Retinal pigment epithelial cell (primary cell): ENCODE measurements at places on chromosomes 13 and 19.

- no peak for DNase-seq
Observed at GRCh38 chr13:114090476-114090875, 41.9 kb downstream of the RASA3 start.

DNA sequence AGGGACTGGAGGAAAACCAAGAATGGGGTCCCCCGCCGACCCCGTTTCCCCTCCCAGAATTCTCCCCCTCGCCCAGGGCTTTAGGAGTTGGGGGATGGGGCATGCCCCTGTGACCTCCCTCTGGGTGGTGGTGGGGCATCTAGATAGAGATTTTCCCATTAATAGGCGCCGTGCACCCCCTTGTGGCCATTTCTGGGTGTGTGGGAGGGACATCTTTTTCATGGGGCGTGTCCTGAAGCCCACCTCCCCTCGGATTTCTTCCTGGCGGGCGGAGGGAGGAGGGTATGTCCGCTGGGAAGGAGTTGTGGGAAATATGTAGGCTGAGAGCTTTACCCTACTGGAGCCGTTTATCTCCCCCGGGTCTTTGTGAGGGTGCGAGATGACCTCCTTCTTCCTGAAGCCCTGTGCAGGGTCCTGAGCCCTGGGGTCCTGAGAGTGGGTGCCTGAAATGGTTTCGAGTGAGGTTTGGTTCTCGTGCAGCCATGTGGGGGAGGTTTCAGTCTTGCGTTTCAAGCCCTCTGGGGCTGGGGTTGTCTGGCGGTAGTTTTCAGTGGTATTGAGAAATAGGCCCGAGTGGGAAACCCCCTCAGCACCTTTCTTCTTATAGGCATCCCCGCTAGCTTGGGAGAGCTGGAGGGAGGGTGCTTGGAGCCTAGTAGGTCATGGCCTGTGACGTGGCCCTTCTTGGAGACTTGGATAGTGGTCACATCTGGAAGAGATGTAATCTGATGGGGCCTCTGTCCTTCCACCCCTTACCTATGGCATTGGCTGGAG lies 1.0 kb downstream of the PRMT1 start:
- DNase-seq = no peak

GRCh38 chr13:36526897-36527296 lies 94.6 kb downstream of the CCNA1 start:
- no peak for DNase-seq

DNA sequence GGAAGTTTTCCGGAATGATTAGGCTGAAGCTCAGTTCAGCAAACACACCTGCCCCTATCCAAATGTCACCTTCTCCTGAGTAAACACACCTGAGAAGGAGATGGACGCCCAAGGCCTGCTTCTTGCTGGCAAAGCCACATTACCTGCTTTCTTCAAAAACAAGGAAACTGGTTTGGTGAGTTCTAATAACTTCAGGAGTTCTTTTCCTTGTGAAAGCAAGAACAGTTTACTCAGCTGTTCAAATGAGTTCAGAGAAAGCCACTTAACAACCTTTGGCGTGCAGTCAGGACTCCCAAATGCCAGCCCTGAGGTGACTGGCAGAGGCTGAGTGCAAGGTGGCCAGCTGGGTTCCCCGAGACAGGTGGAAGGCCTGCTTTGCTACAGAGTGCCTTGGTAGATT lies 160.5 kb downstream of the STK24 start:
- DNase-seq = no peak

GRCh38 chr19:28526038-28526437 lies 686.9 kb downstream of the UQCRFS1 start:
- DNase-seq = no peak

GRCh38 chr13:107200491-107200890 lies 632.6 kb upstream of the ARGLU1 start:
- DNase-seq = no peak

- DNase-seq = no peak
Observed at GRCh38 chr19:44260695-44261446, 1.2 kb downstream of the ZNF233 start.

DNA sequence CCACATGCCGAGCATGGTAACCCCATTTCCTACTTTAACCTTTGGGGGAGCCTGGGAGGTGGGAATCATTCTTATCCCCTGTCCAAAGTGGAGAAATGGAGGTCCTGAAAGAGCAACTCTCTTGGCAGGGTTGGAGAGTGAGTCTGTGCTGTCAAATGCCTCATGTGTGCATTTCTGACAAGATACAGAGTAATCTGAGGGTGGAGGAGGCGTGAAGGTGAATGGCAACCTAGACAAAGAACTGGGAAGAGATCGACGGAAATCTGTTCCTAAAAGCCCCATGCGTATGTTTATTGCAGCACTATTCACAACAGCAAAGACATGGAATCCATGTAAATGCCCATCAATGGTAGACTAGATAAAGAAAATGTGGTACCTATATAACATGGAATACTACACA lies 63.8 kb upstream of the USP29 start:
- no peak for DNase-seq

- no peak for DNase-seq
Observed at GRCh38 chr13:93621051-93621450, 394.4 kb downstream of the GPC6 start.

DNA sequence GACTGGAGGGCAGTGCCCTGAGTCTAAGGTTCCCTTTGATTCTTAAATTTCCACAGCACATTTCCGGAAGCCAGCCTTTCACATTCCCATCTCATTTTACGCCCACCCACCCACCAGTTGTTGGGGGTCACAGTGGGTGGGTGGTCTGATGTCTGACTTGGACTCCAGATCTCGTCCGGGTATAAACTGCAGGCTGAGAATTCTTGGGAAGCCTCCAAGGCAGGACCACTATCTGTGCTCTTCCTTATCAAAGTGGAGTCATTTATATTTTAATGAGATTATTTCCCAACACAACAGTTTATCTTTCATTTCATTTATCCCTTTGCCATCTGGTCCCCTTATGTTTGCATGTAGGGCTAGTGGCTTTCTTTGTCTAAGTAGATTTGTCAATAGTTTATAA lies 3.6 kb upstream of the FAM124A start:
- no peak for DNase-seq

- DNase-seq = no peak
Observed at GRCh38 chr19:40450664-40451063, 6.5 kb upstream of the SERTAD3 start.
